Activated T-cell treated with anti-CD3 and anti-CD28 coated beads for 24 hours (primary cell): ENCODE measurements at places on chromosomes 16 and 17.

DNA sequence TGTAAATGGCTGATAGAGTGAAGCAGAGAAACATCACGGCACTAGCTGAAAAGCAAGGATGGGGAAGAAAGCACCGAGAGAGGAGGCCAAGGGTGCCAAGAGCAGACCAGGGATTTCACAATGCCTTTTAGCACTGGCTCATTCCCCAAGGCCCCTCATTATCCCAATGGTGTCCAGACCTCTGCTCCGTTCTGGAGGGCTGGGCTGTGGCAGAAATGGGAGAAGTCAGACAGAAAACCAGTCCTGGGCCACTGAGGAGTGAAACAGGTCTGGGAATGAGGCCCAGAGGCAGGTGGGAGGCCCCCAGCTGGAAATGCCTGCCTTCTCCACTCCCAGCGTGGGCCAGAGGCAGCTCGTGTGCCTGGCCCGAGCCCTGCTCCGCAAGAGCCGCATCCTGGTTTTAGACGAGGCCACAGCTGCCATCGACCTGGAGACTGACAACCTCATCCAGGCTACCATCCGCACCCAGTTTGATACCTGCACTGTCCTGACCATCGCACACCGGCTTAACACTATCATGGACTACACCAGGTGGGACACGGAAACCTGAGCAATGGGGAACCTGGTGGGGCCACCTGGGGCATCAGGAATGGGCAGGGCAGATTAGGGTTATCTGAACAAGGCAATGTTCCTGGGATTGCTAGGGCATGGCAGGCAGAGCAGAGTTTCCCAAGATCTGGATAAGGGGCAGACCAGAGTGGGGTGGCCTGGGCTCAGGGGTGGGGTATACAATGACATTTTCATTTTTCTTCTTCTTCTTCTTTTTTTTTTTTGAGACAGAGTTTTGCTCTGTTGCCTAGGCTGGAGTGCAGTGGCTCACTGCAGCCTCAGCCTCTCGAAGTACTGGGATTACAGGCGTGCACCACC lies 20.3 kb downstream of the ANKRD40 start:
- no peak for DNase-seq

- no peak for DNase-seq
Measured at GRCh38 chr16:89094252-89094879, 714 bp downstream of the ACSF3 start.

DNA sequence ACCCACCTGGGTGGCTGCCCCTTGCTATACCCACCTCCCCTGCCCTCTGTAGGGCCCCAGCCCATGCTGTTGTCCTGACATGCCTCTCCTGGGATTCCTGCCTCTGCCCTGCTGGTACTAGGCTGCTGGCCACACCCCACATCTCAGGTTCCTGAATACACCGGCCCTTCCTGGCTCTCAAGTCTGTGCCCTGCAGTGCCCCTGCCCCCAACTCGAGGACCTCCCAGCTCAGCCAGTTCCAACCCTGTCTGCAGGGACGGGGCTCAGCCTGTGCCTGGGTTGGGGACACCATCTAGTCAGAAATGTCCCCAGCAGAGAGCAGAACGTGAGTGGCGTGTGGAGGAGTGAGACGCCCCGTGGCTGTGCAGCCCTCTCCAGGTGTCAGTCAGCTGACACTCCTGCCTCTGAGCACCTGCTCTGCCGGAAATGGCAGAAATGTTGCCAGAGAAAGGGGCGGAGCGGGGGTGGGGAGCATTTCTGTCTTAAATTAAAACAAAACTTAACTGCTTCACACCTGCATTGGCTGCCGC lies 28.7 kb downstream of the ACSF3 start:
- no peak for DNase-seq

DNA sequence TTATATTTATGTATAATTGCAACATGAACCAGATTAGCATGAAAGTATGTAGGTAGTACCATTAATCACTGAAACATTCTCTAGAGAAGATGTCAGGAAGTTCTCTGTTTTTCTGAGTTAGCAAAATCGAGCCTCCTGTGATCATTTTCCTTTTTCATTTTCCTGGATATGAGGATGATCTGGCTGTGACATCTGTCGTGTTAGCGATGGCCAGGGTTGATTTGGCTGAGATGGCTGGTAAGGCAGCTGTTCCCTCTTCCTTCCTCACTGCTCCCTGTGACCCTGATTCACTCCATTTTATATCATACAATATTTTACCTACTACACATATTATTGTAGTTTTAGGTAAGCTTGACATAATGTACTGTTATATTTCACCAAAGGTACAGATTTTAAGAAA lies 10.3 kb downstream of the CNTNAP4 start:
- no peak for DNase-seq

DNA sequence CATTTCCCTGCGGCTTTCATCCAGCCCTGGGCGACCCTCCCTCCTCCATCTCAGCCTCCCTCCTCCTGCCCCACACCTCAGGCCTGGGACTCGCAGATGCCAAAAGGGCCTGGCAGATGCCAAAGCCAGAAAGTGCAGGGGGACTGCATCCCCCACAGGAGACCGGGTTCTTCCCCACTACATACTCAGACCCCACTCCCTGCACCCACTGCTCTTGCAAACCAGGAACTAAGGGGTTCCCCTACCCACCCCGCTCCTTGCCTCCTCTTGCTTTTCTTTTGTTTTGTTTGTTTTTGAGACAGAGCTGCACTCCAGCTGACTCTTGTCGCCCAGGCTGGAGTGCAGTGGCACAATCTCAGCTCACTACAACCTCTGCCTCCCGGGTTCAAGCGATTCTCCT lies 3.2 kb downstream of the HS3ST6 start:
- no peak for DNase-seq

DNA sequence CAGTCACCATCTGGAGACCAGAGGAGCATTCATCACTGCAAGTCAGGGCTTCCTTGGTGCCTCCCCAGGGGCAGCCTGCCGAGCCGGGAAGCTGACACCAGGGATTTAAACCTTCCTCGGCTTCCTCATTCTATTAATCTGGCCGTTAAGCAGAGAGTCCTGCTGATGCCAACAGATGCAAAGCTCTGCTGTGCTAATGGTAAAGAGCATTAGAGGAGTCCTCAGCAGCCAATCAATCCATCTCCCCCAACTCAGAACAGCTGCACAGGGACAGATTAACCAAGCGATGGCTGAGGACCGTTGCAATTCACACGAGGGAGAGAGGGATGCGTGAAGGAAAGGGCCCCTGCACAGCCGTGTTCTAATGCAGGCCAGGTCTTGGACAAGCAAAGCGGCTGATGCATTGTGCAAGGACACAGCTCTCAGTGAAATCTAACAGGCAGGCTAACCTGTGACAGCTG lies 116.6 kb downstream of the XYLT1 start:
- DNase-seq = no peak

DNA sequence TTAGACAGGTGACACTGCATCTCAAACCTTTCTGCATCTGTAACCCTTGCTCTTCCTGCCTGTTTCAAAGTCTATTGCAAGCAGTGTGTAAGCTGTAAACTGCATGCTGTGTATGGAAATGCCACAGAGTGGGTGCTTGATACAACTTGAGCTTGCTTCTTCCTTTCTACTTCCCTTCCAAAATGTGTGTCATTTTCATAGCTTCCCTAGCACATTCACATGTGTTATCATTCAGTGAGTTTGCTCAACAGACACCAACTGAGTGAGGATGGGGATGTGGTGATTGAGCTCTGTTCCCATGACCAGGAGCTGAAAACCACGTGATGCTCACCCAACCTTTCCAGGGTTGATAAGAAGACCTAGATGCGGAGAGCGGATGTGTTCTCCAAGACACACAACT lies 111.1 kb downstream of the VAT1L start:
- no peak for DNase-seq

DNA sequence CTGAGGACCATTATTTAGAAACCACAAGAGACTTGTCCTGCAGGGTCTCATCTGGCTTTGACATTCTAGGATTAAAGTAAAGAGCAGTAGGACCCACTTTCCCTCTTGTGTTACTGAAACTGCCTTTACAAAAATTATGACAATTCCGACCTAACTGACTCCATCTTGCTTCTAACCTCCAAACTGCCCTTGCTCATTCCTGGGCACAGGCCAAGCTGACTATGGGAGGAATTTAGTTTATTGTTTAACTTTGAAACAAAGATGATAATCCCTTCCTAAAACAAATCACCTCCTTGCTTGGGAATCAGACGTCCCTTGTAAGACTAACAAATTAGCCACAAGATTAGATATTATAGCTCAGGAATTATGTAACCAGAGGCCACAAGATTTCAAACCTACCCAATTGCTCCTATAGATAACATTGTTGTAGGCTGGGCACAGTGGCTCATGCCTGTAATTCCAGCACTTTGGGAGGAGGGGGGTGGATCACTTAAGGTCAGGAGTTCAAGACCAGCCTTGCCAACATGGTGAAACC lies 87.0 kb upstream of the FBXO47 start:
- DNase-seq = no peak

DNA sequence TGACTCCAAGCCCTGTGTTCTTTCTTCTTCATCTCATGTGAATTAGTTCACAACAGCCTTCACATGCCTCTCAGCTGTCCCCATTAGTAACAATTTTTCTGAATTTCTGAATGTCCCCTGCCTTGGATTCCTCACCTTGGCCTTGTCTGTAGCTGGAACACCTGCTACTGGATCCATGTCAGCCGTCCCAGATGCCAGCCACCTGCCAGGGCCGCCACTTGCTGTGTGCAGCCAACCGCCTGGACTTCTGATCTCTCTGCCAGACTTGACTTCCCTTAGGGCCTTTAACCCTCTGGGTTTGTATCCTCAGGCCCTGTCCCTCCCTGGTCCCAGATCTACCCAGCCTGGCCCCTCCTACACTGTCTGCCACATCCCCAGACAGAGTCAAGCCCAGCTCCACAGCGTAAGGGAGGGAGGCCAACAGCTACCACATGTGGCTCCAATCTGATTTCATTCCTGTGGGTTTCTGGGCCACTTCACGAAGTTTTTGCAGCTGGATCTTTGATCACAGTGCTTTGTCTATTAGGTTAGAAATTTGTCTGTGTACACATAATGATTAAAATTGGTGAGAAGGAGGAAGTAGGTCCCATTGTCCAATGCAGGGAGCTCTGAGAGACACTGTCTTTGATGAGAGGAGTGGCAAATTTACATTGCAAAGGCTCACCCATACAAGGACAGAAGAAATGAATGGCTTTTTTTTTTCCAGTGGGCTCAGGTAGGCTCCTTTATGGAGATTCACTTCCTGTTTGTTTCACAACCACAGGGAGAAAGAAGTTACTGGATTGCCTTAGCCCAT lies 15.3 kb downstream of the MPP2 start:
- no peak for DNase-seq

- DNase-seq = no peak
Measured at GRCh38 chr17:57071991-57072944, 12.8 kb upstream of the AKAP1 start.

GRCh38 chr16:76656994-76657393 lies 379.8 kb downstream of the CNTNAP4 start:
- DNase-seq = no peak

GRCh38 chr17:66518677-66519076 lies 216.3 kb downstream of the PRKCA start:
- no peak for DNase-seq

DNA sequence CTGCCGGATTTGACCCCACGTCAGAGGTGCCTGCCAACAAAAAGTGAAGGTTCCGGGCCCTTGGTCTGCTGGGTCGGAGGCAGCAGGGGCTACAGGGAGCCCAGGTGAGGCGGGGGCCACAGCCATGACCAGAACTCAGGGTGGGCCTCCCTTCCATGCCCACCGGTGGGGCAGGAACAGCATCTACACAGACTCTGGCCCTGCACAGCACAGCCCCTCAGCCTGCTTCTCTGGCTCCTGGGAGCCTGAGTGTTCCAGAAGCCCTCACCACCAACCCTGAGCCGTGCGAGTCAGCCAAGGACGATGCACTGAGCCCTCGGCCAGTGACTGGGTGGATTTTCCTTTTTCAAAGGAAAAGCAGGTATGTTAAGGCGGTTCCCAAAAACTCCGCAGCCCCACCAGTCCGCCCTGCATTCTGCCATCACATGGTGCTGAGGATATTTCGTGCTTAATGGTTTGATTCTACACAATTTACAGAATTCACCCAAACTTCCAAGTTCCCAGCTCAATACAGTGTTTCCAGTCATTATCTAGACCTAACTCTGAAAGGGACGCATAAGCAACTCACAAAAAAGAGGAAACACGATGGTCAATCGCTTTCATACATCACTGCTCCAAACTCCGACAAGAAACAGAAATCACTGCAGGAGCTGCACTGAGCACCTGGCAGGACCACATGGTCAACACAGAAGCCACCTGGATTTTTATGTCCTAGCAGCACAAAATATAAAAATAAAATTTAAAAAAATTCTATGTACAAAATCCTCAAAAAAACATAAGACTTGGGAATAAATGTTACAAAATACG lies 19.4 kb upstream of the C16orf95 start:
- DNase-seq = no peak

DNA sequence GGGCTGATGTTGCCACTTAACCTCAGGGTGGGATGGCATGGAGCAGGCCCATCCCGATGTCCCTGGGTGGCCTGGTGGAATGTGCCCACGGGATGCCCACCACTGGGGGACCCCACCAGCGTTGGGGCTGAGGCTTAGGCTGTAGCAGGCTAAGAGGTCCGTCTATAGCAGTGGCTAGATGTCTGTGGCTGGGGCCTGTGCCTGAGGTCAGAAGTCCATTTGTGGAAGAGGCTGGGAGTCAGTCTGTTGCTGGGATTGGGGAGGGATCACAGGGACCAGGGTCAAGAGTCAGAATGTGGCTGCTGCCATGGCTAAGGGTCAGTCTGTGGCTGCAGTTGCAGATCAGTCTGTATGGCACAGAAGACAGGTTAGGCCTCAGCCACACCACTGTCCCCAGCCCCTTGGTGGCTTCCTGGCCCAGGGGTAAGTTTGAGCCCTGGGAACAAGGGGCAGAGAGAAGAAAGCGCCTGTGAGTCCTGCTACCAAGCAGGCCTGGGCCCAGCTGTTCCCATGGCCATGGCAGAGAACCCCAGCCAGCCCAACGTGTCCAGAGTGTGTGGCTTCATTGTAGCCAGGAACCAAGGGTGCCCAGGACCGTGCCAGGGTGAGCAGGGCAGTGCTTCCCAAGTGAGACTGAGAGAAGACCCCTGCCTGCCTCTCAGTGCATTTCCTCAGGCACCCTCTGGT lies 35.7 kb downstream of the RAI1 start:
- DNase-seq = no peak

GRCh38 chr16:86531191-86531545 lies 20.8 kb downstream of the FOXF1 start:
- no peak for DNase-seq
